ENCODE measurements at places on chromosomes 4 and X.

DNA sequence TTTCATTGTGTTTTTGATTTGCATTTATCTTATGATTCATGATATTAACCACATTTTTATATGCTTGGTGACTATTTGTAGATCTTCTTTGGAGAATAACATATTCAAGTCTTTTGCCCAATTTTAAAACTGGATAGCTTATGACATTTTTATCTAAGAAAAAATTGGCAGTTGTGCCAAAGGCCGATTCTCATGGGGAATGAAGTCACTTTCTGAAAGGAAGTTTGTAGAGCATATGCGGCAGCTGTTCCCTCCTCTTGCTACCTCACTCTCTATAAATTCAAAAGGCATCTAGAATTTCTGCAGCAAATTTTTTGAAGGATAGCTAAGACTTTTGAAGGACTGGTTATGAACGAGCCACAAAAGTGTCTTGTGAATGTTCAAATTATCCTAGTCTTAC lies 2353.5 kb downstream of the ARAP2 start:
- no peak for DNase-seq

GRCh38 chrX:118251271-118251670 lies 94.6 kb upstream of the WDR44 start:
- DNase-seq, result no peak

GRCh38 chrX:129347291-129347690 lies 176.0 kb downstream of the SMARCA1 start:
- DNase-seq, result no peak

DNA sequence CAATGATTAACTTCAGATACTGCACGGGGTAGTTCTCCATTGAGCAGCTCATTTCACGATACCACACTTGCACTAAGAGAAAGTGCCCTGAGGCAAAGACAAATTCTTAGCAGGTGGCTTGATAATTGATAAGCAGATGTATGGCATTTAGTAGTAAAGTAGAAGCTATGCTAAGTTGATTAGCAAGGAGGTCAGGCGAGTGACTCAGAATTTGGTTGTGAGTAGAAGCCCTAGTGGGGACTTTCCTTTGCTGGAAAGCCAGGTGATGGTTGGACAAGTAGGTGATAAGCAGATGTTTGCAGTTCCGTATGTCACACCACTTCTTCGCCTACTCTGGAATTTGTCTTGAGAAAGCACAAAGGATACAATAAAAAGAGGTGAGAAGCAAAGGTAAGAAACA lies 58.7 kb downstream of the TLL1 start:
- no peak for DNase-seq

DNA sequence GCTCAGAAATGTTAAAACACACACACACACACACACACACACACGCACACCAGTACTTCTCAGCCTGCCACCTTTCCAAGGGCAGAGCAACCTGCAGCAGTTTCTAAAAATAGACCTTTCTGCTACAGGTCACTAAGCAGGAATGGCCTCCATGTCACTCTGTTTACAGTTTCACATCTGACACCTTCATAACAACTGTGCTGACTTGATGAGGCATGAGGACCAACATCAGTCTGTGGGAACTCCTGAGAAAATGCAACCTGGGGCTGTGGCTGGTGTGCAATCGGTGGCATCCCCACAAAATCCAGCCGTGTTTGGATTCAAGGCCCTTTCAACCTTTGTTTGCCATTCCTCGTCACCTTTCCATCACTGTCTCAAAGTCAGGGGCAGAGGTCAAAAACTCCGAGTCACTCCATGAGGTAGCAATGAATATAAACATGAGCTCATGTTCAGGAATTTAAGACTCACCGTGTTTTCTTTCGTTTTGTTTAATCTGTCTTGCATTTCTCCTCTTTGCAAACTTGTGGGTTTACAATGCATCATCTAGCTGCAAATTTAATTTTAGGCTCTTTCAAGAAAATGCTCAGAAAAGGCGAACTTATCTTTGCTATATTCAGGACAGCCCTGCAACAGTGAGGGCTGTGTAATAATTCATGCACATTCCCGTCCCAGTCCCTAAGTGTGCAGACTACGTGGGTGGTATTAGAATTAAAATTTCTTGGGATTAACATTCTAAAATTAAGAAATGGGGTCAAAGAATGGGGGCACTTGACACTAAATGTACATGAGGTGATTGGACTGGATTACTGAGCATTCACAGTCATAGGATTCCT lies 135.3 kb downstream of the SHROOM3 start:
- DNase-seq, result no peak

GRCh38 chr4:145348291-145348690 lies 133.4 kb upstream of the SMAD1 start:
- no peak for DNase-seq

DNA sequence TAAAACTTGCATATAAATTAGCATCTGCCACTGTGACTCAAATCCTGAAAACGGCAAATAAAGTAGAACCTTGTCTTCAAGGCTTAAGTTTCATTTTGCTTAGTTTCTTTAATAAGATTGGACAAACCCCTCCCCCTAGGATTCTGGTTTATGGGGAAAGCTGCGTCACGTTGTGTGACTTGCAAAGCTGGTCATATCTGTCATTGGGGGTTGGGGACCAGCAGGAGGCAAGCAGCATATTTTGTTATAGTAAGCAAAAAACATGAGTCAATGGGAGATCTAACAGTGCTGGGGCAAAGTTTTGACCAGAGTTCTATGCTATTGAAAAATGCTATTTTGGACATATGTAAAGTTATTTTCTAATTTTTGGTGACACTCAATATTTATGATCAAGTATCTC lies 407.3 kb downstream of the PCDH18 start:
- DNase-seq, result no peak

DNA sequence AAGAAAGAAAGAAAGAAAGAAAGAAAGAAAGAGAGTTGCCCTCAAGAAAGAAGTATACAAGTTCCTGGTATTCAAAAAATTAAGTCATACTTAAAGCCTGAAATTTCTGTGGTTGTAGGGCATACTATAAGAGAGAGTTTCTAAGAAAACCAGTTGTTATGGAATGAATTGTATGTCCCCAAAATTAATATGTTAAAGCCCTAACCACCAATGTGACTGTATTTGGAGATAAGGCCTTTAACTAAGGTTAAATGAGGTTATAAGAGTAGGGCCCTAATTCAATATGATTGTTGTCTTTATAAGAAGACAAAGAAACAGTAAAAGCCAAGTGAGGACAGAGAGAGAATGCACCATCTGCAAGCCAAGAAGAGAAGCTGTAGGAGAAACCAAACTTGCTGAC lies 521.1 kb downstream of the CCSER1 start:
- no peak for DNase-seq

DNA sequence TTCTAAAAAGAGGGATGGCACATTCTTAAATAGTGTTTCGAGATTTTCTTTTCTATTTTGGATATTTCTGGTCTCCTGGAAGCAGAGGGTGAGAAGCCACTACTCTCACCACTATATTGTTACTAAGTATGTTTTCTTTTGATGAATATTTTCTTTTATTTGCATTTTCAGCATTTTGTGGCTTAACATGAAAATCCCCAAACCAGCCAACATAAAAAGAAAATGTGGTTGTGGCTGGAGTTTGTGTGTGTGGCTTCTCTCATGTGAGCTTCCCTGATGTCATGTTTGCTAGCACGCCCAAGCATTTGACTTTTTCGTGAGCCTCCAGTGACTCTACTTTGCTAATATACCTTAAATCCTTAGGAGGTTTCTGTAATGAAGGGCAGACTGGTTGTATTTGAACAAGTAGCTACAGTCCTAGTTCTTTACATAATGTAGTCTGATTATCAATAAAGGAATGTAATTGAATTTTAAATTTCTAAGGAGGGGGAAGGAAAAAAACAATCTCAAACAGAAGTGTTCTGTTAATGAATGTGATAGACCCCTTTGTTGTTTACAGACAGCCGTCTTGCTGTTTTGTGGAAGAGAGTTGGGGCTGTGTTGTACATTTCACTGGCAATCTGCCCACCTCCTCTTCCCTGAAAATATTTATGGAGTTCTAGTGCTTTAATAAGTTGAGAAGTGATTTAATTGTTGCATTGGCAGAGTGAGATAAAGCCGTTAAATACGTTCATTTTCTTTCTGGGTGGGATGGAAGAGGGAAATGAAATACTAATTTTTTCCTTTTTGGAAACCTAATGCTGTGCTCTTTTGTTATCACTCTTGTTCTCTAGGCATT lies 114.6 kb downstream of the ARHGAP10 start:
- DNase-seq, result peak; percentile 53

DNA sequence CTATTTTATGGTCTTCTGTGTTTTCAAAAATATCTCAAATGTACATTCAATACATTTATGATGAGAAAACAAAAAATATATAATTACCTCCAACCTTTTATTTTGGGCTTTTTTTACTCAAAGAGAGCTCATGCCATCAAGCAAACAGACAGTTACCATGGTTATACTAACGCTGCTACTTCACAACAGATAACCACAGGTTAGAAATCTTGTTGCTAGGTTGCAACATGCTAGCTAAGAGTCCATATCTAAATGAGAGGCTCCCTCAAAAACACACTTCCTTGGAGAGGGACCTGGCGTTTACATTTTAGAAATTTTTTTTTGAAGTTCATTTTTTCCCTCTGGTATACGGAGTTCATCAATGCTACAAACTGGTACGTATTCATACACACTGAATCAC lies 44.3 kb downstream of the TBC1D9 start:
- DNase-seq, result no peak

GRCh38 chrX:64192040-64192439 lies 13.5 kb downstream of the AMER1 start:
- DNase-seq, result no peak

GRCh38 chr4:158998624-158999023 lies 104.3 kb upstream of the RAPGEF2 start:
- no peak for DNase-seq

DNA sequence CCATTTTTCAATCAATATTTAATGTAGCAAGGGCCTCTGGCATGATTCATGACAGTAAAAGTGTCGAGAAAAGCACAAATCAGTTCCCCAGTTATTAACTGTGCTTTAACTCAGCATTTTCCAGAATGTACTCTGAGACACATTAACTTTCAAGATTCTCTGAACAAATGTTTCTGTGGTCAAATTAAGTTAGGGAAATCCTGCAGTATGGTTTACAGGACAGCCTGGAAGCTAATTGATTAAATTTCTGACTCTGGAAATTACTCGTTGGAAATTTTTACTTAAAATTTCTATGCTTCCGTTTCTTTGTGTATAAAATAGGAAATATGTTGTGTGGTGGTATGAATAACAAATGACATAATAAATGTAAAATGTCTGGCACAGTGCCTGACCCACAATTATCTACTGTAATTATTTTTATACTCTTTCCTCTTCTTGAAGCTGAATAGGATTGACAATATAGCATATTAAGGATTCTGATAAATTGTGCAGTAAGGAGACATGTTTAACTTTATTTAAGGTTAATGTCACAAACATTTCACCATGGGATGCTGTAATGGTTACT lies 33.7 kb downstream of the STK32B start:
- no peak for DNase-seq

GRCh38 chrX:106437407-106437806 lies 174.4 kb upstream of the RADX start:
- DNase-seq, result no peak

DNA sequence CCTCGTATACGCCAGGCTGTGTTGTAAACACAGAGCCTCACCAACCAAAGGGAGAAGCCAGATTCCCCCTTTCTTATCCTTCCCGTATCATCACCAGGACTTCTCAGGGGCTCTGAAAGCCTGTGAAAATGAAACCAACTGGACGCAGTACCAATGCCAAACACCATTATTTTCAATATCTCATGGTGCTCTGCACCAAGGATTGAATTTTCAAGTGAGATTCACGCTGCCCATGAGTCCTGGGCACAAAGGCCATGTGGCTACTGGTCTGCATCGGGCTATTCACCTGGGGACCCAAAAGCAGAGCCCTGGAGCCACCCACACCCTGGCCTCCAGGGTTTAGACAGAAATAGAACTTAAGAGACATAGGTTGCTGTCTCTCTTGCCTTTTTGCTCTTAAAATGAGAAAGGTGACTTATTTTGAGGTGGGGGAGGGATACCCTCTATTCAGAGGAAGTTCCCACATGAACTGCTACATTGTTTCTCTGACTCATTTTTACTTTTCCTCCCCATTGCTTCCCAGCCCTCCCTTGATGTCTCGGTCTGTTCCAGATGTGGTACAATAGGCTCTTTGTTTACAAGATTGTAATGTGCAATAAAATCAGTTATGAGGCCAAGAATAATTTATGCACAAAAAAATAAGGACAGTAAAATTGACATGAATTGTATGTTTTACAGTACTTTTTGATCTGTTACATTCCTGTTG lies 55.4 kb downstream of the MAML3 start:
- no peak for DNase-seq

DNA sequence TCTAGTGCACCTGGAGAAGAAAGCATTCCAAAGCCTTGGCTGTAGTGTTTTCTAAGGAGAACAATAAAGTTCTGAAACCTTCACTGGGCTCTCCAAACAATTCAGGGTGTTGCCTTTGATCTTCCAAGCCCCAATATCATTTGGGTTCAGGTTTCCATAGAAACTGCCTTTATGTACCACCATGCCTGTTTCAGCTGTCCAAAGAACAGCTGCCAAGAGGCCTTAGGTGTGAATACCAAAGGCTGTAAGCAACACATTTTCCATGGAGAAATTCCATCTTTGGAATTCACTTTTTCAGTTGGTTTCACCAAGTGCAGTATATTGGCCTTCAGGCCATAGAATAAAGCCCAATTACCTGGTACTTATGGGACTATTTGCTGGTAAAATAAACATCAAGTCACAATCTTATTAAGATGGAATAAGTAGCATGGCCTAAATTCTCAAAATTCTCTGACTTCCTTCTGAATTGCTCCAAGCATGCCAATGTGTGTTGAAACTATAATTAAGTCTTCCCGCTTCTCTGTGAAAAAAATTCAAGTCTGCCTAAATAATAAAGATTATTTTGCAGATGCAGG lies 61.9 kb downstream of the COX18 start:
- no peak for DNase-seq

GRCh38 chr4:82848706-82849105 lies 42.2 kb downstream of the SEC31A start:
- no peak for DNase-seq

DNA sequence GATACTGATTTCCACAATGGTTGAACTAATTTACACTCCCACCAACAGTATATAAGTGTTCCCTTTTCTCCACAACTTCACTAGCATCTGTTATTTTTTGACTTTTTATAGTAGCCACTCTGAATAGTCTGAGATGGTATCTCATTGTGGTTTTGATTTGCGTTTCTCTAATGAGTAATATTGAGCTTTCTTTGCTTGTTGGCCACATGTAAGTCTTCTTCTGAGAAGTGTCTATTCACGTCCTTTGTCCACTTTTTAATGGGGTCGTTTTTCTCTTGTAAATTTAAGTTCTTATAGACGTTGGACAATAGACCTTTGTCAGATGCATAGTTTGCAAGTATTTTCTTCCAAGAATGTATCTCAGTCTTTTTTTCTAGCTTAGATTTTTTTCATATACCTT lies 10.0 kb downstream of the FBXW7 start:
- DNase-seq, result no peak

DNA sequence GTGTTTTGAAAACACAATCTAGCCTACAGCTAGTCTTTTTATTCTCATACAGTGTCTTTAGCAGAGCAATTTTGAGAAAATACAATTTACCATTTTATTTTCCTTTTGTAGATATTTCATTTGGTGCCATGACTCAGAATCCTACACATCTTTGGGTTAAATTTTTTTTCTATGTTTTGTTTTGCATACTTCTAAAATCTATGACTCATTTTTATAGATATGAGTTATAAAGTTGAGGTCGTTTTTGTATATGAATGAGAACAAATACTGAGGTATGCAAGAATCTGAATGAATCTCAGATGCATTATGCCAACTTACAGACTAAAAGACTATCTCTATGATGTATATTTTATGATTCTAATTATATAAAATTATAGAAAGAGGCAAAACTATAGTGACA lies 206.5 kb upstream of the ANXA10 start:
- DNase-seq, result no peak
